ENCODE measurements at places on chromosomes 7 and 10.
A peak's percentile ranks its signal among the peaks of the same experiment; 100 is the strongest.

DNA sequence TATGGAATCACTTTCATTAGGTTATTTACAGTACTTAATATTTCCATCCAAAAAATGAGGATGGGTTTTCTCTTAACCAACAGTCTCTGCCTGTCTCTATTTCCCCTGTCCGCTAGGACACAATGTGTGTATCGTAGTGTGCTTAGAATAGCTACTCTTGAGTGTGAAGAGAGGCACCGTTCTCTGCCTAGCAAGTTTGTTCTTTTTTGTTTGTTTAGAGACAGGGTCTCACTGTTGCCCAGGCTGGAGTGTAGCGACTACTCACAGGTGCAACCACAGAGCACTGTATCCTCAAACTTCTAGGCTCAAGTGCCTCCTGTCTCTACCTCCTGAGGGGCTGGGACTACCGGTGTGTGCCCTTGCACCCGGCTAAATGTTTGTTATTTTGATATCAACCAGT lies 121.9 kb downstream of the ANK3 start:
- no peak for DNase-seq

DNA sequence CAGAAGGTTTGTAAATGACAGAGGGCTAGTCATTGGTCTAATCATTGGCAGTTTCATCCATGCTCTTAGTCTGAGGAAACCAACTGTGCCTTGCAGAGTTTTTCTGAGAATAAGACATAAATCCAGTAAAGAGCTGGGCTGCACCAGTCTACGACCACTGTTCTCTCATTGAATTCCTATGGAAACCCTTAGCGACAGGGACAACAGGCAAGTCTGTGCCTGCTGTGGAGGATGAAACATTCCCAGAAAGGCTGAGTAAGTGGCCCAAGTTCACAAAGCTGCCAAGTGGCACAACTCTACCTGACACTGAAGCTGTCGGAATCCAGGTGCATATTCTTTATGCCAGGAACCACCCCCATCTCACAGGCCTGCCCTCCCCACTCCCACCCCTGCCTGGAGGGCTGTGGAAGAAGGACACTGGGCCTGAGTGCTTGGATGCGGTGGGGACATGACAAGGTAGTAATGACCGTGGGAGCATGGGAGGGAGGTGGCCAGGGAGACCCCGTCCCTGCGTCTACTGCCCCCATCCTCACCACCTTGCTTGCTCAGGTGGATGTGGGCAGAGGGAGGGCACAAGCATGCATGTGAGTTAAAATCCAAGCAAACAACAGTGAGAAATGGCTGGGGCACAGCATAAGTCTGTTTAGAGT lies 58.0 kb downstream of the VSTM4 start:
- no peak for DNase-seq

DNA sequence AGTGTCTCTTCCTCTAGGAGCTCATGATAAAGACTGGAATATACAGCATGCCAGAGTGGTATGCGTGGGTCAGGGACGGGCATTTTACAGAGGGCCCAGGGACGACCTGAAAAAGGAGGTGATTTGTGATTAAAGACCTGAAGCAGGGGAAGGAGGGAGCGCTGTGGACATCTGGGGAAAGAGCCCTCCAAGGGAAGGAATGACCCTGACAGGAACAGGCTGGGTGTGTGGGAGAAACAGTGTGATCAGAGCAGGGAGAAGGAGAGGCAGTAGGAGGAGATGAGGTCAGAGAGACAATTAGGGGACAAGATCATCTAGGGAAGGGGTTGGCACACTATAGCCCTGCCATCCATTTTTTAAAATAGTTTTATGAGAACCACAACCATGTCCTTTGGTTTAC lies 3.4 kb upstream of the RASSF4 start:
- DNase-seq, result peak; percentile 15

GRCh38 chr7:131325179-131325840 lies 2.4 kb upstream of the MKLN1 start:
- DNase-seq, result no peak

GRCh38 chr10:24292304-24293293 lies 83.7 kb downstream of the KIAA1217 start:
- no peak for DNase-seq

- no peak for DNase-seq
Observed at GRCh38 chr10:12041766-12042408, 722 bp downstream of the UPF2 start.
